ENCODE measurements at places on chromosomes 2 and 18. TPM values are rescaled to one million over a fixed set of nuclear protein-coding genes. Genes with fewer than 3 reads are reported as not detected.

GALNT5 gene
- total RNA-seq = 4.3 TPM

REG1B gene
- total RNA-seq = not detected

GMPPA gene
- total RNA-seq = 110 TPM

HRH4 gene
- not detected for total RNA-seq

SMAD2 gene
- 93.4 TPM for total RNA-seq

NEU4 gene
- not detected for total RNA-seq

HTR2B gene
- total RNA-seq = 6.4 TPM

FTCDNL1 gene
- 0.18 TPM for total RNA-seq

TNFAIP6 gene
- 56.5 TPM for total RNA-seq

CGREF1 gene
- total RNA-seq = 1.8 TPM
